ENCODE measurements at places on chromosomes 5 and 9. TPM values are rescaled to one million over a fixed set of nuclear protein-coding genes. Genes with fewer than 3 reads are reported as not detected.

DNA sequence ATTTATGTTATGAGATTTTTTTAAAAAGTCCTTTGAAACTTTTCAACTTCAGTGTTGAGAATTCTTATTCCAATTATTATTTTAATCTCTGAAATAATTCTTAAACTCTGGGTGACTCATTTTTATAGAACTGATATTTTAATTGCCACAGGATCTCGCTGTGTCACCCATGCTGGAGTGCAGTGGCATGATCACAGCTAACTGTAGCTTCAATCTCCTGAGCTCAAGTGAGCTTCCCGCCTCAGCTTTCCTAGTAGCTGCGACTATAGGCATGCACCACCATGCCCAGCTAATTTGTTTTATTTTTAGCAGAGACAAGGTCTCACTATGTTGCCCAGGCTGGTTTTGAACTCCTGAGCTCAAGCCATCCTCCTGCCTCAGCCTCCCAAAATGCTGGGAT is 41.0 kb downstream of the DIMT1 start:
- no peak for DNase-seq

DNA sequence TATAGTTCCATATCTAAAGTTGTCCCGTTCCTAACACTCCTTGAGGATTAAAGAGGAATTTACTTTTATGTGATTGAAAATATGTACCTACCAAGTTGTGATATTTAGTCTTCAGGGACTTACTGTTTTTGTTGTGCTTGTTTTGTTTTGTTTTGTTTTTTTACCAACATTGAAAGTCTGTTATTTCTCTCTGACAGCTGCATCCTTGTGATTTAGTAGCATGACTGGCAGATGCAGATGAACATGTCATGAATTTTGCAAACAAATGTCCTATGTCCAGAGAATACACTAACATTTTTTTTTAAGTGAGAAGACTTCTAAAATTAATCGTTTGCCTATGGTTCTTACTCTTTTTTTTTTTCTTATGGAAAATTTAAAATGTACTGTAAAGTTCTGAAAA is 85.4 kb downstream of the MAN2A1 start:
- no peak for DNase-seq

- DNase-seq, result no peak
Measured at GRCh38 chr9:7216004-7216841, 458.4 kb downstream of the KDM4C start.

RANBP3L gene
- total RNA-seq, result not detected

DNA sequence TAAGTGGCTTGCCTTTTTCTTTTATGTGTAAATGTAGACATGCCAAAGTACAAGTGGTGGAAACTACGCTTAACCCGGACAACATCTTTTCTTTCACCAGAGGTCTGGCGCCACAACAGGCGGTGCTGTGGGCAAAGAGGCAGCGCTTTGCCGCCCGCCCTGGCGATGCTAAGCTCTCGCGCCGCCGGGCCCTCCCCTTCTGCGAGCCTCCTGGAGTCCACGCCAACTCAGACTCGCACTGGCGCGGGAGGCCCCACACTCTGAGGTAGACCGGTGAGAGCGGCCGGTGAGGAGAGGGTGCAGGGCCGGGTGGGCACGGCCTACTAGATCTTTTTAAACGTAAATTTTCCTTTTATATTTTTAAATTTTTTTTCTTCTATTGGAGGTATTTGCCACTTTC is 2253.1 kb upstream of the C9orf72 start:
- no peak for DNase-seq

DNA sequence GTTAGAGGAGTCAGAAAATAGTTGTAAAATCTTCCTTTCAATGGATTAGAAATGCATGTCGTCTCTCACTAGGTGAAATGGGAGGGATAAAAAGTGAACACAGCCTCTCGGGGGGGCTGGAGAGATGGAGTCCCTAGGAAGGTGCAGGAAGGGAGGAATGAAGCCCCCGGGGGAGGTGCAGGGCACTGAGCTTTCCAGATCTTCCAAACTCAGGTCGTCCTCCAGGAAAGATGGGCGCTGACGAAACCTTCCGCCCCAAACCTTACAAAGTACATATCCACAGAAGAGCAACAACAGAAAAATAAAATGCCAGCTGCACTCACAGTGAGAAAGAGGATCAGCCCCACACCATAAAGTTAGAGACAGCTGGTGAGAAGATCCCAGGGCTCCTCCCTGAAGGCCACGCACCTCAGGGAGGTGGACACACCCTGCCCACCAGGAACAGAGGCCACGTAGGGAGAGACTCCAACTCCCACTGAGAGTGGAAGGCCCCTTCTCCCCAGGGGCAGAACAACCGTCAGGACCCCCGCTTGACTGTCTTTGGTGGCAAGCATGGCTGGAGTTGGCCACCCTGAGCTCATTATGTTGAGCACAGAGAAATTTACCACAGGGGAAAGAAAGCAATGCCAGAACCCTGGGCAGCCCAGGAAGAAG is 174.3 kb downstream of the AUH start:
- DNase-seq, result no peak

INVS gene
- total RNA-seq, result 14.0 TPM

DNA sequence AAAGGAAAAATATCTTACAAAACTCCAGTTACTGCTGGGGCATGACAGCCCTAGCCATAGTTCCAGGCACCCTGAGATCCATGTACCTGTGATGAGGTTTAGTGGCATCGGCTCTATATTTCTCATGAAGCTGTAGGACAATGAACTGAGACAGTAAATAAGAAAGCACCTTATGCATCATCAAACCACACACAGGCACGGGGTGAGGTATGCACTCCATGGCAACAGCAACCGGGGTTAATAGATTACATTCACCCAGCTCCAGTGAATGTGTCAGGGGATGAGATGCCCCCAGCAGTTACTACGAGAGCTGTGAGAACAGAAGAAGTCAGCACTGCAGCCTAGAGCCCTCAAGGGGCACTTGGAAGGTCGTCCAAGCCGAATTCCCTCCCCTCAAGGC is 162.0 kb upstream of the S1PR3 start:
- no peak for DNase-seq

GRCh38 chr5:138109463-138110265 is 25.8 kb downstream of the WNT8A start:
- DNase-seq, result no peak

SEMA4D gene
- total RNA-seq, result 0.86 TPM

GRCh38 chr9:2298217-2298616 is 283.1 kb downstream of the SMARCA2 start:
- no peak for DNase-seq
